ENCODE measurements at places on chromosomes 3 and 15.

GRCh38 chr3:159892801-159893200, 95.8 kb upstream of the IL12A start:
- DNase-seq: no peak

- DNase-seq: no peak
Observed at GRCh38 chr3:153061938-153062528, 100.0 kb upstream of the RAP2B start.

- no peak for DNase-seq
Observed at GRCh38 chr15:53811530-53811929, 52.1 kb upstream of the WDR72 start.

- no peak for DNase-seq
Observed at GRCh38 chr3:126261037-126261436, 80.7 kb upstream of the ALDH1L1 start.

DNA sequence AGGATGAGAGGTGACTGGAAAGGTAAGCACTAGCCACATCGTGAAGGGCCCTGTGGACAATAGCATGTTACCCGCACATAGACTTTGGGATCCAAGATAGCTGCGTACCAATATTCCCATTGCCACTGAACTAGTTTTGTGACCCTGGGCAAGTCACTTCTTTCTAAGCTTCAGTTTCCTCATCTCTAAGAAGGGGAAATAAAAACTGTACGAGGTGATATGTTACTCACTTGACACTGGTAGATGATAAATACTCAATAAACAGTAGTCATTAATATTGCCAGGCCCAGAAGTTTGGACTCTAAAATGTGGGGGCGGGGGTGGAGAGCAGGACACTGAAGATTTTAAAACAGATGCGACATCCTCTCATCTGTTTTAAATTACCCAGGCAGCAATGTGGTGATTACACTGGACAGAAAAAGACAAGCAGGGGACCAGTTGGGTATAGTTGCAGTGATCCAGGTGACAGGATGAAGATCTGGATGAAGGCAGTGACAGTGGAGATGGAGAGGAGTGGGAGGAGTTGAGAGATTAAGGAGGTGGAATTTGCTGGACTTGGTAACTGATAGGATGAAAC, 2.5 kb downstream of the ATG7 start:
- no peak for DNase-seq

- DNase-seq: no peak
Observed at GRCh38 chr3:127536830-127537812, 53.4 kb downstream of the TPRA1 start.

- no peak for DNase-seq
Observed at GRCh38 chr15:80694611-80695098, 455 bp upstream of the ABHD17C start.

- no peak for DNase-seq
Observed at GRCh38 chr15:35117543-35118265, 32.6 kb upstream of the NANOGP8 start.

GRCh38 chr3:174098746-174099145, 701.2 kb downstream of the NLGN1 start:
- DNase-seq: no peak

DNA sequence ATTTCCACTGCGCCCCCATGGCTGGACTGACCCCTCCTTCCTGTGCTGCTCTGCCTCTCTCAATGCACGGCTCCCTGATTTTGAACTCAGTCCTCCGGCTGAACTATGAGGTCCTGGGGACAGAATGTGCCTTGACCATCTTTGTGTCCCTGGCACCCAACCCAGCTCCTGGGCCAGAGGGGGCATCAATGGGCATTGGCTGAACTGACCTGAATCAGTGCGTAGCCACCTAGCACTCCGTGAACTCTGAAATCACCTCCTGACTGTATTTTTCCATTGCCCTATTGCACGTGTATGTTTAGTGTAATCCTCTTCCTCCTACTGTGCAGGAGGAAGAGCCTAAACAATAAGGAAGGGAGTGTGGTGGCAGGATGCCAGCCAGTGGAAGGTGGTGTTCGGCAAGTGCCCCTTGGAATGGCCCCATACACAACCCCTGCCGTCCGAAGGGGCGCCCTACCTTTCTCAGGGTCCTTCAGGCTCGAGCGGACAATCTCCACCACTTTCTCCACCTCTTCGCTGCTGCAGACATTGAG, 33.5 kb downstream of the BDH1 start:
- no peak for DNase-seq

DNA sequence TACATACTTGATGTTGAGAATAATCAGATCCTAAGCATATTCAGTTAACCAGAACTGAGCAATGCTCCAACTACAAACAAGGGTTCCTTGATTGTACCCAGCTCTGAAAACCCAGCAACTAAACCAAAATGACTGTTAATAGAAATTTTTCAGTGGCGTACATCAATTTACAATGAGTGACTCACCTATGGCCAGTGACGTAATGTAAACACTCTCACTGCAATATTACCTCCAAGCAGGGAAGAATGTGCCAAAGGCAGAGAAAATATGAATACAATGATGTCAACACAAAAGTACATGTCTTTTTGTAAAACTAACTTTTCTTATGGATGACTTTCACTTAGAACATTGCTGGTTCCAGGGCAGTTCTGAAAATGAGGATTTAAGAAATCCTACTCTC, 611.3 kb downstream of the EDEM1 start:
- no peak for DNase-seq

DNA sequence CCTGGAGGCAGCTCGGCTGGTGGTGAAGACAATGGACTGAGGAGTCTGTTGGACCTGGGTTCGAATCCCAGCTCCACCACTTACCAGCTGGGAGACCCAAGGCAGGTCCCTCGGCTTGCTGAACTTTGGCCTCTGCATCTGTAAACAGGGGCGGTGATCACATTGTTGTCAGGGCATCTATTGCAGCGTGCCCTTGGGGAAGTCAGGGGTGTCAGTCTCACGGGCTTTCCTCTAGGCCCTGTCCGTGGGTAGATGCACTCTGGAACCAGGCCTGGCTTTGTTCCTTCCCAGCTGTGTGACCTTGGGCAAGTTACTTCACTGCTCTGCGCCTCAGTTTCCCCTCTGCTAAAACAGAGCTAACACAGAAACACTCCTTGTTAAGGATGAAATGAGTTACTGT, 68.8 kb upstream of the SLC6A6 start:
- DNase-seq: no peak

DNA sequence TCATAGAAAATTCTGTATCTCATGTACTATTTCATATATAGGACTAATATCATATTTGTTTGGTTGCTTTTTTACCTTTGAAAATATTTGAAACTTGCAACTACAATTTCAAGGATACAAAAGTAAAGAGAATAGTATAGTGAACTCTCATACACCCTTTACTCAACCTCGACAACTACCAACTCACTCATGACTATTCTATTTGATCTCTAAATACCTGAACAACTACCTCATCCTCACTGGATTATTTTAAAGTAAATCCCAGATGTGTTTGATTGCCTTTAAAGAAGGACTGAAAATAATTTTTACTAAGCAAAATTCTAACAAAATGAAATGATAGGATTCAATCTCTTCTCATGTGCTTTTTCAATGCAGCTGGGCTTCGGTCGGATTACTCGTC, 12.1 kb downstream of the TMPRSS7 start:
- no peak for DNase-seq

GRCh38 chr15:48449734-48450133, 118.5 kb downstream of the DUT start:
- no peak for DNase-seq

GRCh38 chr15:74196175-74196574, 6.4 kb downstream of the STRA6 start:
- no peak for DNase-seq

DNA sequence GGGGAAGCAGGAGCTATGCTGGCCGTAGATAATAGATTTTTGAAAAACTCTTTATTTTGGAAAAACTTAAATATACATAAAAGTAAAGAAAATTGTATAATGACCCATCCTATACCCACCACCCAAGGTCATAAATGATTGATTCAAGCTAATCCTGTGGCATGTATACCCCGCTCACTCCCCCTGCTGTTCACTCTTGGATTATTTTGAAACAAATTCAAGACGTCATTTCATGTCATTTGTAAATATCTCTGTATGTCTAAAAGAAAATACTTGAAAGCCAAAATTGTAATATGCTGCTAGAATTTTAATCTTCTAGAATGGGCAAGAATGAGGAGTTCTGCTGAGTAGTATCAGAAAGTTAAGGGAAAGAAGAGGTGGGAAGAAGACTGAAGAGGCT, 241.7 kb downstream of the FEZF2 start:
- DNase-seq: no peak

DNA sequence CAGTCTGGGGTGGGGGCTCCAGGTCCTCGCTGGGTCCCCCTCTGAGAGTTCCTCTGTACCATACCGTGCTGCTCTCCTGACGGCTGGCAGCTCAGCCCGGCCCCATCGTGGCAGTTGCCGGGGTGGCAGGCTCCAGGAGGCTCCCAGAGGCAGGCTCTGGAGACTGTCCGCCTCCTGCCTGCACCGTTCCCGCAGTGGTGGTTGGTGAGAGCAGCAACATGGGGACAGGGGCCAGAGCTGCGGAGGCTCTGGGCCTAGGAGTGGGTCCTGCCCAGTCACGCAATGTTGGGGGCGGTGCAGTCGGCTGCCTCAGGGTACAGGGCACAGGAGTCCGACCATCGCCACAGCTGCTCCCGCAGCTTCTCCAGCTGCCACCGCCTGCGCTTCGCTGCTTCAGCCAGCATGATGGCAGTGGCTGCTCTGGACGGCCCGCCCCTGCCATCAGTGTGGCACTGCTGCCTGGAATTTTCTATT, 492.7 kb downstream of the AGBL1 start:
- DNase-seq: no peak

- DNase-seq: no peak
Observed at GRCh38 chr3:12977117-12977808, 96.0 kb downstream of the IQSEC1 start.

- no peak for DNase-seq
Observed at GRCh38 chr3:135368781-135369180, 573.7 kb downstream of the EPHB1 start.

DNA sequence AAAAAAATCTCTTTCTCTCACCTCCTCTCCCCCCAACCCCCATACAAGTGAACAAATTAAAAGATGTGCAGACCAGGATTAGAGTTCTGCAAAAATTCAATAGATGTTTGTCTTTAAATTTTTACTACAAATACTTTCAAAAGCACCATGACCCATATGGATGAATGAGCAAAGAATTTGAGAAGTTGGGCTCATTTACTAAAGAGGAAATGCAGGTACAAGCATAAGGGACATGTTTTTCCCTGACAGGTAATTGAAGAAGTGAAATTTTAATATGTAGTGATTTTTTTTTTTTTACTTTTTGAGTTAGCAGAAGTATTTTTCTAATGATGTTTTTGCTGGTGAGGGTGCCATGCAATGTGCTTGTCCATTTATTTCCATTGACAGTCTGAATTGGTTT, 15.3 kb downstream of the PIK3CA start:
- no peak for DNase-seq

DNA sequence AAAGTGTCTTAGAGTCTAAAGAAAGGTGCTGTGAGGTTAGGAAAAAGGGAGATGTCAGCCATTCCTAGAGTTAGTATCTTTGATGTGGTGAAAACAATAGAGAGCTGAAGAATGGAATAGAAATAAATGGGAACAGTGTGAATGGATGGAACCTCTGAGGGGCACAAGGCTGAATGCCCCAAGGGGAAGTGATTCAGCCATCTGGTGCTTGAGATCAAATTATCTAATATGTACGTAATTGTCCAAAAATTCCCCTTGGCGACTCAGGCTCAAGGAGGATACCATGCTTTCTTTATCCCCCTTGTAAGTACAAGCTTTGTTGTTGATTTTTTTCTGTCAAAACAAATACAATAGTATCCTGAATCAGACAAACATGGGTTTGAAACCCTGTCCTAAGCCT, 361.6 kb downstream of the LSAMP start:
- no peak for DNase-seq

GRCh38 chr15:84800365-84800806, 16.8 kb upstream of the ALPK3 start:
- DNase-seq: no peak

DNA sequence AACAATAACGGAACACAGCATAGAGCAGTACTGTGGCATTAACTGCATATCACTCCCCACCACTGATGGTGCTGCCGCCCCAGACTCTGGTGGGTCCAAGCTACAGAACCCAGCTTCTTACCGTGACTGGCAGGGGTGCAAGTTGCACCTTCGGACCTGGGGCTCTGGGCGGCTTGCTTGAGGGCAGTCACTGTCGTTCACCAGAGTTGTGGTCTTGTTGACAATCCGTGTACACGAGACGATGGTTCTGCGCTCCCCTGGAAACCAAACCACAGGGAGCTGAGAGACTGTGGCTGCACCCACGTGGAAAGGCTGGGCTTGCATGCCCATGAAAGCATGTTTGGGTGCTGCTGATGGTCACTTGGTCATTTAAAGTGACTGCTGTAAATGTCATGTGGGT, 293.0 kb downstream of the ADAMTS17 start:
- DNase-seq: no peak

DNA sequence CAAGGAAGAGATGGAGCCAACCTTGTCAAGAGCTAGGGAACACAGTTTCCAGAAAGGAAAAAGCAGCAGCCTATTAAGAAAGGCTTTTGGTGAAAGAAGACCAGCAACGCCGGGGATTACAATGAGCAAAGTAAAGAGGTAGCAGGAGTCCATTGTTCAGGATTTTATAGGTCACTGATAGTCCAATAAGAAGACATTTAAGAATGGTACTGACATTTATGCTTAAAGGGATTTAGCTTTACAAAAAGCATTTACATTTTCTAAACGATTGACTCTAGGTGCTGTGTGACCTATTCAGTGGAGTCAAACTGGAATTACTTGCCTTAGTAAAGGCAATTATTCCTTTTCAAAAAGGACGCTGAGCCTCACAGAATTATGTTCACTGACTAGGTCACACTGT, 40.8 kb downstream of the CSNK1G1 start:
- no peak for DNase-seq
